ENCODE measurements at places on chromosomes 4 and X.

GRCh38 chr4:2286904-2287593 lies 25.1 kb upstream of the MXD4 start:
- DNase-seq = no peak

GRCh38 chr4:17492876-17493275 lies 19.0 kb downstream of the QDPR start:
- DNase-seq = no peak

- DNase-seq = no peak
Observed at GRCh38 chrX:155009994-155010472, 12.5 kb downstream of the F8 start.

DNA sequence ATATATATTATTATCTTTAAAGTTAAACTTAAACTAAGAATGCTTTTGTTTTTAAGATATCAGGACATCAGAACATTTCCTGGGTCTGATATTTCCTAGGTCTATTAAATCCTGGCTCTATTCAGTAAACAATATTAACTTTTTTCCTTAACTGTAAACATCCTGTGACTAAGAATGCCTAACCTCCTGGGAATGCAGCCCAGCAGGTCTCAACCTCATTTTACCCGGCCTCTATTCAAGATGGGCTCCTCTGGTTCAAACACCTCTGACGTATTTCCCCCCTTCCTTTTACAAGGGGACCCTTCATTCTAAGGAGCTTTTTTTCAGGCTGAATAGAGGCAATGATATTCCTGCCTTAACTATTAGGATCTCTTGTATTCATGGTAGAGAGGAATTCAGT lies 35.8 kb upstream of the DYNLT3 start:
- no peak for DNase-seq

DNA sequence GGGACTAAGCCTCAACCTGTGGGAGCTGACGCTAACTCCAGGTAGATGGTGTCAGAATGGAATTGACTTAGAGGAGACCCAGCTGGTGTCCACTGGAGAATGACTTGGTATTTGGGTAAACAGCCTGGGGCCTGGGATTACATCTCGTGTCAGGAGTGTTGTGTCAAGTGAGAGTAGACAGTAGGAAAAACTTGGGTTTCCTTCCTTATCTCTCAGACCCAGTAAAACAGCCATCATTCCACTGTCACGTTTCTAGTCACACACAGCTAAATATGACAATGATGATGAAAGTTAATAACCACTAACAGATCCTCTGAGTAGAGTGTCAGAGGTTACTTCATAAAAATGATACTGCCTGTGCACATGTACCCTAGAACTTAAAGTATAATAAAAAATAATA lies 13.8 kb downstream of the ZNF674 start:
- no peak for DNase-seq

DNA sequence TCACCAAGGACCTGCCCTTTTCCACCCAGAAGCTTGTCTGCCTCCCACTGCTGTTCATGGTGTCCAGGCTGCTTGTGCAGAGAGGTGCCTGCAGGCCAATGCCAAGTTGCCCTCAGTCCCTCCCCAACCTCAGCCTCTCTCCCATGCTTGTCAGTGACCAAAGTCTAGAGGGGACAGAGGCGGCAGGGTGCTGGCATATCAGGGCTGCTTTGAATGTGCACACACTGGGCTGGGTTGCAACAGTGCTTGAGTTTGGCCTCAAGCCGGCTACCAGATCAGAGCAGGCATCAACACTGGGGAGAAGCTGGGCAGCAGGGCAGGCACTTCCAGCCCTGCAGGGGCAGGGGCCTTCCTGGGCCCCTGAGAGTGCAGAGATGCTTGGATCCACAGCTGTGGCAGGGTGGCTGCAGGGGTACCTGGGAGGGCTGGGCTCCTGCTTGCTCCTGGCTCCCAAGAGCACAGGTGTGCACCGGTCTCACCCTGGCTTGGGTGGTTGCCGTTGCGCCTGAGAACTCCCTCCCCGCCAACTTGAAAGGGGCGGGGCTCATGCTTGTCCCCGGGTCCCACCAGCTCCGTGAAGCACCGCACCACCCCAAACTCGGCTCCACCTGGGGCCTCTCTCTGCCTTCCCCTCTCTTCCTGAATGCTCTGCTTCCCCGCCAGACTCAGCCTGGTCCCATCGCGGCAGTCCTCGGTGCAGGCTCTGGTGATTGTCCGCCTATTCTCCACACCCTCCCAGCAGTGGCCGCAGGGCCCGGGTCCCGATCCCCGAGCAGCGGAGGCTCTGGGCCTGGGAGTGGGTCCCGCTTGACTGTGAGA lies 1681.9 kb upstream of the ADGRL3 start:
- DNase-seq = no peak

DNA sequence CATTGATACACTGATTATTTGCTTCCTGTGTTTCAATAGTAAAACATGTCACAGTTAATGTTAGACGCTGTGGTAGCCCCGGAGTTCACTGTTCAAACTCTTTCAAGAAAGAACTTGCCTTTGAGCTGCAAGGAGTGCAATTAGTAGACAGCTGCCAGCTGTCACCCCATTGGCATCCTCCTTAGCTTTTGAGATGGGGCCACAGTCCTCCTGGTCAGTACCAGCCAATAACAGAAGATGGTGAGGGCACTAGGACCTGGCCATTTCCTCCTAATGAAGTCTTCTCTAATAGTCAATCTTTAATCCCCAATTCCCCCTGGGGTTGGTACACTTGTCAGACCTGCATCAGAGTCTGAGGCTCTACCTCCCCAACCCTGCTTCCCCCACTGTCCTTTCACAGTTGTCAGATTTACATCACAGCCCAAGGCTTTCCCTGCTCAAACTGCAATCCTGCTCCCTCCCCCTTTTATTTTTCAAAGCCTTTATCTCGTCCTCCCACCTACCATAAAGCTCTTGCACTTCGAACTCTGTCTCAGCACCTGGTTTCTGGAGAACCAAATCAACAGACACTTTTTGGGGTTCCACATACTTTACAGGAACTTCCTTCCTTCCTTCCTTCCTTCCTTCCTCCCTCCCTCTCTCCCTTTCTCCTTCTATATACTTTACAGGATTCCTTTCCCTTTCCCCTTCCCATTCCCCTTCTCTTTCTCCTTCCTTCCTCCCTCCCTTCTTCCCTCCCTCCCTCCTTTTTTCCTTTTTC lies 182.0 kb downstream of the RASL11B start:
- DNase-seq = no peak

GRCh38 chrX:129493643-129494042 lies 29.6 kb downstream of the SMARCA1 start:
- DNase-seq = no peak

DNA sequence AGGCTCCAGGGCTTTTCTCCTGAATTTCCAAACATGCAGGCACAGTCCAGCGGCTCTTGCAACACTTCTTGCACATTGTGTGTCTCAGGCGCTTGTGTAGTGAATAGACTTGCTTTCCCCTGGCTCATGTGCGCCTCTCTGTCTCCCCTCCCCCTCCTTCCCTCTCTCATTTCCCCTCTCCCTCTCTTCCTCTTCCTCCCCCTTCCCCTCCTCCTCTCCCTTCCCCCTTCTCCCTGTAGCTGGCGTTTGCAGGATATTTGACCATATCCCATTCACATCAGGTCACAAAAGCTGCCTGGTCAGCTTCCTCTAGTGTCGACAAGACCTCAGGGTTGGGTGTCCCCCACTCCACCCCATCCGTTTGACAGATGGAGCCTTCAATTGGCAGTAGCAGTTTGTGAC lies 2.4 kb downstream of the CHST7 start:
- DNase-seq = no peak

- DNase-seq = no peak
Observed at GRCh38 chrX:68254738-68255645, 178.3 kb downstream of the OPHN1 start.

DNA sequence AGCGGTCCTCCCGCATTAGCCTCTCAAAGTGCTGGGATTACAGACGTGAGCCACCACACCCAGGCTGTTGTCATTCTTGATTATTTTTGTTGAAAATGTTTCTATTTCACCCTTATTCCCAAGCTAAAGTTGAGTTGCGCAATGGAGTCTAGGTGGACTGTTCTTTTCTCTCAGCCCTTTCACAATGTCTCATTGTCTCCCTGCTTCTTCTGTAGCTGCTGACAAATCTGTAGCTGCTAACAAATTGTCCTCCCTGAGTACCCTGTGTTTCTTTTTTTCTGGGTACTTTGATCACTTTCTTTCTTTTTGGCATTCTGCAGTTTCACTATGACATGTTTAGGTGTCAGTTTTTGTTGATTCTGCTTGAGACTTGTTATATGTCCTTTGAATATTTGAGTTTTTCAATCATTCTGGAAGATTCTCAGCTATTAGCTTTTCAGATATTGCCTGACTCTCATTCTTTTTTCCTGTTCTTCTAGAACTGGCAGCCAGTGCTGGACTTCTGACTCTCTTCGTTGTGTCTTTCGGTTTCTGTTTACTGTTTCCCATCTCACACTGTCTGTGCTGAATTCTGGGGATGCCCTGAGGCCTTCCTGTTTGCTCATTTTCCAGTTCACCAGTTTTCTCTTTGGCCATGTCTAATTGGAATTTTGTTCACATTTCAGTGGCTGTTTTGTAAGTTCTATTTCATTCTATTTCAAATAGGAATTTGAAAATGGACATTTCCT lies 6.6 kb downstream of the ABCD1 start:
- no peak for DNase-seq

- DNase-seq = no peak
Observed at GRCh38 chr4:80156410-80156809, 40.9 kb upstream of the PRDM8 start.

GRCh38 chrX:13827298-13828090 lies 10.6 kb upstream of the GPM6B start:
- DNase-seq = no peak

DNA sequence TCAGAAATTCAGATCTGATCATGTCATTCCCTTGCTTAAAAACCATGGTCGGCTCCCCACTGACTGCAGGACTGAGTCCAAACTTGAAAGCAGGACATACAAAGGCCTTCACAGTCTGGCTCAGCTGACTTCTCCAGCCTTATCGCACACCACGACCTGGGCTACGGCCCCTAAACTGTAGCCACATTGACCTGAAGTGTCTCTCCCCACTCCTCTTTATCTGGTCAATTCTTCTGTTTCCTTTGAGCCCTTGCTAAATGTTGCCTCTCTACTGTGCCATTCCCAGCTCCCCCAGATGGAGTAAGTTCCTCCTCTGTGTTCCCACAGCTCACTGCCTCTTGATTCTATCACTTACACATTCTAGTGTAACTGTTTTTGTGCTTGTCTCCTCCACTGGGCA lies 60.5 kb upstream of the CITED1 start:
- no peak for DNase-seq

GRCh38 chr4:182863501-182863900 lies 53.7 kb downstream of the DCTD start:
- DNase-seq = no peak

DNA sequence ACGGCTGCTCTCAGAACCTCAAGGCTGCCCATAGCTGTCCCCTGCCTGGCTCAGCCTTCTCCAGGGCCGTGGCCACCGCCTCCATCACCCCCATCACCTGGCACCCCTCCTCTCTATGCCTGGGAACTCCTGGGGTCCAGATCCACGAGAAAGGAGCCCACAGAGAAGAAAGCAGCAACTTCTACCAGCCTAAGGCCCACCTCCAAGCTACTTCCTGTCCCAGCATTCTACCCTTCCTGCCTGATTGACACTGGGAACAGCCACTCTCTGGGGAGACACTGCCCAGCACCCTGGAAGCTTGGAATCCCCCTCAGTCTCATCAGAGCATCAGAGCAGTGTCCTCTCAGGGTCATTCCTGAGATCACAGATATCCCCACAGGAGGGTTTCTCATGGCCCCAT lies 36.9 kb upstream of the PROM1 start:
- no peak for DNase-seq

DNA sequence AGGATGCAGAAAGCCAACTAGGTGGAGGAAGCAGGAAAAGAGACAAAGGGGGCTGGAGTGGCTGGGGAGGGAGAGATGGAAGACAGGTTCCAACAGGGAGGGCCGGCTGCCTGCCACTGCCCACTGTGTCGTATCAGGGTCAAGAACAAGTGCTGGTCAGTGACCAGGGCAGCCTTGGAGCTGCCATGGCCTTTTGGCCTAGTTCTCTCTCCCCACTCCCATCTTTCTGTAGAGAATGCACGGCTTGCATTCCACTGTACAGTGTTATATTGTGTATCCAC lies 11.9 kb downstream of the L1CAM start:
- no peak for DNase-seq

DNA sequence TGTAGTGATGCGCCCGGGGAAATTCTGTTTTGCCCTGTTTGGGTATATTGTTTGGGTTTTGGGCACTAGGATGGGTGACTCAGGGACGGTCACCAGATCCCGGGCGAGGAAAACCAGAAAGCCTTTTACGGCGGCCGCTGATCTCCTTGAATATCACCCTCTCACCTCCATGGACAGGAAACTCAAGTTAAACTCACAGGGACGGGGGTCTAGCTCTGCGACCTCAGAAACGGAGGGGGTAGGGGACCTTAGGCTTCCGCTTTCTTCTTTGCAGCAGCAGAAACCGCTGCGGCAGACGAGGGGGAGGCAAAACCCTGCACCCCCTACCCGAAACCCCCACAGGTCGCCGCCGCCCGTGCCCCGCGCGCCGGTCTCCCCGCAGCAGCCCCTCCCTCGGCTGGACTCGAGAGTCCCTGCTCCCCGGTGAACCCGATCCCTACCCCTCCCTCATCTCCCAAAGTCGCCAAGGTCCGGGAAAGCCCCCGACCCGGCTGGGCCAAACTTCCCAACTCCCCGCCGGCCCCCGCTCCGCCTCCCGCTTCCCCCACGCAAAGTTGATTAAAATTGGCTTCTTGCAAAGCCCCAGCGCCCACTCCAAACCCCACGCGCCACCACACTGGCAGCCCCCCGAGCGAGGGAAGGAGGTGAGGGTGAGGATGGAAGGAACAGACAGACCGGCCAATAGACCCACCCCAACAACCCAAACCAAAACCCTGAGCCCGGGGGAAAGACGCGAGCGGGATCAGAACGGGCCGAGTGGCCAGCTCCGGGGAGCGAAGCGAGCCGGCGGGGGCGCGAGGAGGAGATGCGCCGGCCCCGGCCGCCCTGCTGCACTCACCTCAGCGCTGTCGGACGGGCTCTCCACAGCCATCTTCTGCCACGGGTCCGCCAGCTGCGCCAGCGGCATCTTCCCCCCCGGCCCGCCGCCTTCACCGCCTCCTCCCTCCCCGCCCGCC lies 705 bp downstream of the RPS6KA3 start:
- peak; percentile 26 for DNase-seq

DNA sequence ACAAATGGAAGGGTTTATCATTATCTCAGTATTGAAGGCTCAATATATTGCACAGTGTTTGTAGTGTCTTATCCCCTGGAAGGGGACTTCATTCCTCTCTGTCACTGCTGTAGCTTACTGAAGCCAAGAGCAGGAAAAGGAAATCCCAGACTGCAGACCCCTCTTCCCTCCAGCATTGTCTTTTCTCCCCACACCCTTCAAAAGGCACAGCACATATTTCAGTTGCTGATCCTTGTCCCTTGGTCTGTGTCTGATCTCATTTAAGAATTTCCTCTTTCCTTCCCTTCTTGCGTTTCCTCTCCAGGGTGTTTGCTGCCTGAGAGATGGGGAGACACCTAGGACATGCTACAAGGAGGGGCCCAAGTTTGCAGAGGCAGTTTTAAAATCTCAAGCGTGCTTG lies 40.1 kb downstream of the STIM2 start:
- DNase-seq = no peak

- no peak for DNase-seq
Observed at GRCh38 chr4:13840502-13841190, 213.1 kb upstream of the BOD1L1 start.

DNA sequence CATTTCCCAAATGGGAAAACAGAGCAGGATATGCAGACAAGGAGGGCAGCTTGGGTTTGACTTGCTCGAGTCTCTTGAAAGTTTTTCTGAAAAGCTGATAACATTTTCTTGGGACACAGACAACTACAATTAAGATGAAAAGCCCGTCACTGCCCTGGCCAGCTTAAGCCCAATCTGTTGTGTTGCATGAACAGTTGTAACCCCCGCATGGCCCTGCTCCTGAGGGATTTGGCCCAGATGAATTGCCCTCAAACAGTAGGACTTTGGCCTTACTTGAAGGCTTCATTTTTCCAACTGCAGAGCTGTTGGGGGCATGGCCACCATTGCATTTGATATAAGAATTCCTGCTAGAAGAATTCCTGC lies 40.5 kb upstream of the MGST2 start:
- no peak for DNase-seq

Data from stimulated activated naive CD4-positive, alpha-beta T cell (primary cell).